ENCODE measurements at places on chromosomes 2 and 18.

DNA sequence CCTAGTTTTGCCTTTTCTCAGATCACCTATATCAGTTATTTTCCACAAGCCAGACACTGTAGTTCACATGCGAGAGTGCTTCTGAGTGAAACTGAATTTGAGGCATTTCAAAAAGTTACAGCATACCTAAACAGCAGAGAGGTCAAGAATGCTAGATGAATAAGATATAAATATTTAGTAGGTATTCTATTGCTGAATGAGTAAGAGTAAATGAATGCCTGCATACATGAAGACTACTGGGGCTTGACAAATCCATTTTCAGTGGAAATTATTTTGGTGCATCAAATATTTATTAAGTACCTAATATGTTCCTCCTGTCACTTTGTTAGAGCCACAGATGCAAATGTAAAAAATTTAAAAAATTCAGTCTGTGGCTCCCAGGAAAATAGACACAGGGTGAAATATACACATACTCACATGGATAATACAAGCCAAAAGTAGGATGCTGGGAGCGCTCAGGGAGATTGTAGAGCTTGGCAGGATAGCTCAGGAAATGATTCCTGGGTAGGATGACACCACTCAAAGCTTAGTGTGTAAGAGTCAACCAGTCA is 27.6 kb upstream of the CDC42EP3 start:
- peak; percentile 92 for DNase-seq

DNA sequence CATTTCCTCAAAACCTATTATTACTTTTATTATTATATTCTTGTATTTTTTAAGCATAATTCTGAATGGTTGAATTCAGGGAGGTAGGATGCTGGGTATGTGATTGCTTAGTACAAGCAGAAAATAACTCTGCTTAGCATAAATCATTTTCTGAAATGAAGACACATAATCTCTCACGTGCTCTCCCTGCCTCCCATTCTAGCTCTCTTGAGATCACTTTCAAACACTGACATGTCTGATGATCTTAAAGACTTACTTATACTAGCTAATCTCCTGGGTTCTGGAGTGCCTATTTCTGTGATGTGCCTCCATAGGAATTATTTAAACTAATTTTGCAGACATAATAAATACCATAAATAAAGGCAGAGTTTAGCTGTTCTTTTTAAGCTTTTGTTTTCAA is 1136.0 kb downstream of the SUCLG1 start:
- DNase-seq: no peak

DNA sequence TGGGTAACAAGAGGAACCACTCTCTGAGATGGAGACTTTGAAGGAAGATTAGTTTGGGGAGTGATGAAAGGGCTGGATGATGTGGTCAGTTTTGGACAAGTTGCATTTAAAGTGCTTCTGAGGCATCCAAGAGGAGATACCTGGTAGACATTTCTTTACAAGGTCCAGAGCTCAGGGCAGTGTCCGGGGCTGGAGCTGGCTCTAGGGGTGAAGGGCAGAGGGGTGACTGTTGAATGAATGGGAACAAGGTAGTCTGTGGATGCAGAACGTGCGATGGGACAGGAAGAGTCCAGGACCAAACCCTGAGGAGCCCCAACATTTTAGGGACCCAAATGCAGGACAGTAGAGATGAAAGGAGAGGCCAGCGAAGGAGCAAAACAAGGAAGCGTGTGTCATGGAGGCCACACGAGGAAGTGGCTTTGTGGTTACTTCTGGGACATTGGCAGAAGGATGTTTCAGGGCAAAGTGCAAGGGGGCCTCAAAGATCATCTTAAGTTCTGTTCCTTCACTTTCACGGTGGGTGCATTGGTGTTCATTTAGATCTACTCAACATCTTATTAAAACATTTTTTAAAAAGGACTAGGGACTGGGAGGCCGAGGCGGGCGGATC is 13.6 kb upstream of the GPR35 start:
- no peak for DNase-seq

GRCh38 chr2:191347881-191348280 is 102.7 kb downstream of the MYO1B start:
- DNase-seq: peak; percentile 62

DNA sequence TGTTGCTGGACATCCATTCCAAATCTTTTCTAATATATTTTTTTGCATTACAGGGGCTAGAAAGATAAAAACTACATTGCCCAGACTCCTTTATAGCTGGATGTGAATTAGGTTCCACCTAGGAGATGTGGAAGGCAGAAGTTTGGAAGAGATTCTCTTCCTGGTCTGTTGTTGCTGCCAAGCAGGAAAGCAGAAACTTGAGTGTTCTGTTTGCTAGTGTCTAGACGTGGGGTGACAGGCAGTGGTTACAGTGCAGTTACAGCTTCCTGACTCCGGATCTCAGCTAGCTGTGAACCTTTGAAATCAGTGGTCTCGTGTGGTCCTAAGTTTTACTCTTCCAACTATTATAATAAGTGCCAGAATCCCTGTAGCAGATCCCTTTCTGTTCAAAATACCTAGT is 46.2 kb downstream of the COL4A4 start:
- DNase-seq: no peak

DNA sequence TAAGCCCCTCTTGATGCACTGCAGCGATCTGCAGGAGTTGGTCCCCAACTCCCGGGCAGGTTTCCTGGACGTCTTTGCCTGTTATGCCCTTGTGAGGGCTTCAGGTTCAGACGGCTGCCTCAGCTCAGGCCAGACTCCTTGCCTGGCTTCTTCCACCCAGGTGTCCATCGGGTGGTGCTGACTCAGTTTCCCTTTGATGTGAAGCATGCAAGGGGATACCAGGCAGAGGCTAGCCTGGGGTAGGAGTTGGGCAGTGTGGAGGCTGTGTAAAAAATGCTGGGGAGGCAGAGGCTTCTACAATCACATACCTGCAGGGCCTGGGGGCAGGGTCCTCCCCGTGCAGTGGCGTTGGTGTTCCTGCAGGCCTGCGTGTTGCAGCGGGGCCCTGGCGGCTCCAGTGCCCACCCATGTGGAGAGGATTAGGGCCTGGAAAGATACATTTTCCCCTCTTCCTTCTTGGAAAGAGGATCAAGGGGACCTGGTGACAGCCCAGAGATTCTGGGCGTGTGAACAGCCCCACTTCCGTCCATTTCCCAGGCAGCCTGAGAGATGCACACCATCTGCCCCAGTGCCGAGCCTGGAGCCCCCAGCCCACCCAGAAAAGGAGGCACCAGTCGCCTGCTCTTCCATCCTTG is 338.3 kb downstream of the DYSF start:
- DNase-seq: no peak

DNA sequence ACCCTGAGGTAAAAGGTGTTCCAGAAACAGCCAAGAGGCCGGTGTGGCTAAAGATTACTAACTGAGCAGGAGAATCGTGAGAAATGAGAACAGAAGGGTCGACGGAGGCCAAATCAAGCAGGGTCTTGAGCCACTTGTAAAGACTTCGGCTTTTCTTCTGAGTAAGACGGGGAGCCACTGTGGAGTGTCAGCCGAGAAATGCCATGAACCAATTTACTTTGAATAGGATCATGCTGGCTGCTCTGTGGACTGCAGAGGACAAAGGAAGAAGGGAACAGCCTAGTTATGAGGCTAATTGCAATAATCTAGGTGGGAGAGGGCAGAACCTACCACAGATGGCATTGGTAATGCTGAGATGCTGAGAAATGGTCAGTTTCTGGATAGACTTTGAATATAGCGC is 16.8 kb downstream of the VIT start:
- no peak for DNase-seq

GRCh38 chr2:73837847-73838585 is 9.3 kb downstream of the STAMBP start:
- no peak for DNase-seq

- DNase-seq: no peak
Observed at GRCh38 chr2:23425338-23425871, 40.4 kb downstream of the KLHL29 start.

DNA sequence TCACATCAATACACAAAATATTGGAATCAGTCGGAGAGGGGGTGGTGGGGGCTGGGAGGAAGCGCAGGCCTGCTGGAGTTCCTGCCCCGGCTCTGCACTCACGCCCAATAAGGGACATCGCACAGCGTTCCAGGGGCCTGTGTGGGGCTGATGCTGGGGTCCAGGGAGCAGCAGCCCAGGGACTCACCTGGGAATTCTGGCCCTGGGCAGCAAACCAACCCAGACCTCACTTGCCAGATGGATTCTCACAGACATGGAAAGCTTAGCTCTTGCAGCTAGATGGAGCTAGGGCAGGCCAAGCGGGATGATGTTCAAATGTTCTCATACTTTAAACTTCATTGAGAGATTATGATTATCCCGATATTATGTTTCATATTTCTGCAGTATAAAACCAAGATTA is 266.6 kb upstream of the TANK start:
- no peak for DNase-seq

- DNase-seq: no peak
Observed at GRCh38 chr2:111185361-111186022, 64.8 kb downstream of the BCL2L11 start.

GRCh38 chr2:41038408-41038807 is 586.5 kb upstream of the SLC8A1 start:
- peak; percentile 46 for DNase-seq

GRCh38 chr2:234691968-234692955 is 195.4 kb upstream of the ARL4C start:
- DNase-seq: no peak

- DNase-seq: peak; percentile 53
Observed at GRCh38 chr2:147033044-147033443, 811.8 kb upstream of the ACVR2A start.

GRCh38 chr2:119208791-119209203 is 14.8 kb upstream of the STEAP3 start:
- DNase-seq: no peak

- DNase-seq: no peak
Observed at GRCh38 chr2:38991899-38992298, 102.2 kb downstream of the ARHGEF33 start.

- peak; percentile 79 for DNase-seq
Observed at GRCh38 chr2:99974682-99975375, 167.6 kb downstream of the AFF3 start.

DNA sequence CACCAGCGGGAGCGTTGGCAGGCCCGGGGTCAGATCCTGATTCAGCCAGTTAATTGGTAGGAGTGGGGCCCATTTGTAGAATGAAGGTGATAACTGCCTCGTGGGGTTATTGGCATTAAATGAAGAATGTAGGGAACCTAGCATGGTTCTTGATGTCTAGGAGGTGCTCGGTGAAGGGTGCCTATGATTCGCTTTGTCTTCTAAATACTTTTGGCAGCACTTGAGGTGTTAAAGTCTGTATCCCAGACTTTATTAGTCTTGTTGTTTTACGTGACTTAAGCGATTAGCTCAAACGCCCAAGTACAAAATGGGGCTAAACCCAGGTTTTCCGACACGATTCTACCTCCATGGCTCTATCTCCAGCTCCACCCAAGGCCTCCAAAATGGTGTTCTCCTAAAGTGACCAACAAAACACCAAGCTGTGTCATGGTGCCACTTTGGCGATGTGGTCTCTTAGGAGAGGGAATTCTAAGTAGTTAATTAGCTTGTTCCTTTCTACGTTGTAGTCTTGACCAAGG is 980 bp upstream of the PPP4R1 start:
- DNase-seq: no peak

DNA sequence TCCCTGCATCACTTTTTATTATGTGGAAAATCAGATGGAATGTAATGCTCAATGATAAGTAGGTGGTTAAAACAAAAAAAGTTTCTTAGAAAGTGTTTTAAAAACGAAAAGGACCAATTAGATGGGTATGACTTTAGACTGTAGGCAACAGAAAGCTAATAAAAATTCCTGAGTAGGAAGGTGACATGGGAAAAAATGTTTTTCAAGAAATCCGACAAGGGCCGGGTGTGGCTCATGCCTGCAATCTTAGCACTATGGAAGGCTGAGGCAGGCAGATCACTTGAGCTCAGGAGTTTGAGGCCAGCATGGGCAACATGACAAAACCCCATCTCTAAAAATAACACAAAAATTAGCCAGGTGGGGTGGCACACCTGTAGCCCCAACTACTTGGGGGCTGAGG is 126.1 kb downstream of the THADA start:
- no peak for DNase-seq

DNA sequence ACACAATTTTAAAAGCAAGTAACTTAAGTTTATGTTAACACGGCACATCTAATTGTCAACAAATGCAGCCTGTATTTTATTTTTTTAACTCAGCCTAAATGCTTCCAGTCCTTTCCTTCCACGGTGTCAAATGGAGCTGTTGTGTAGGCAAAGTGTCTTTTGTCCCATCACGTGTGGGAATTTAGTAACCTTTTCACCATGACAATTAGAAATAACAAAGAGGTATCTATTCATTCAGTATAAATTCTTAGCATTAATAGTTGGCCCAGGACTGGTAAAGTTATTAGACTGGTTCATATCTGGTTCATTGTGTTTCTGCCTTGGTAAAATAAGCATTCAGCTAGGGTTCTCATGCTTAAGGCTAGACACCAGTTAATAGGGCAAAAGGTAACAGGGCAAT is 47.9 kb downstream of the FRZB start:
- no peak for DNase-seq

DNA sequence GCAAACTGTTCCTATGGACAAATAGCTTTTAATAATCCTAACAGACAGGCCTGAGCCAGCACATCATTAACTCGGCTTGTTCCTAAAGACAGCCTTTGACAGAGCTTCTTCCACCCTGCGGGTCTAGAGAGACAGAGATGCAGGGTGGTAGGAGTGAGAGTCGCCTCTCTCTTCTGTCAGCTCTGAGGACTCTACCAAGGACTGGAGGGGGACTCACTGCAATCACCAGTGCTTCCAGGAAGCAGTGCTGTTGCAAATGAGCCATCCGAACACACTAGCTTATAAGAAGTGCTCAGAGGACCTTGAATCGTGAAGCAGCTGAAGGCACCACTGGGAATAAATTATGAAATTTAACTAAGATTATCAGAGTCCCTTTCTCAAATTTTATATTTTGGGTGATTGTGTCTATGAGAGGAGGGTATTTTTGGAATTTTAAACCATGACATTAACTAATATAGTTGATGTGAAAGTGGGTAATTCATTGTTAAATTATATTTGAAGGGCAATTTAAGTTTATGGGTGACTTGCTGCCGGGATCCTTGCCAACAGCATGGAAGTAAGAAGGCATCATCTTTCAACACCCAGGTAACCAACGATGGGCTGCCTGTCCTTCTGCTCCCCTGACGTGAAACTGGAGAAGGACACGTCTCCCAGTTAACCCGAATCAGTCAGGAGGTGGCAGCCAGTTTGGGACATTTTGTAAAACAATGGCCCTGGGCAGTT is 43.6 kb upstream of the PXDN start:
- DNase-seq: no peak

All from fibroblast of upper back skin (primary cell).